Activated naive CD4-positive, alpha-beta T cell treated with Interleukin-2 at 50 U/mL for 16 hours (primary cell): ENCODE measurements at places on chromosomes 3 and 15.

GRCh38 chr15:48683991-48684765 lies 38.7 kb upstream of the FBN1 start:
- no peak for DNase-seq

DNA sequence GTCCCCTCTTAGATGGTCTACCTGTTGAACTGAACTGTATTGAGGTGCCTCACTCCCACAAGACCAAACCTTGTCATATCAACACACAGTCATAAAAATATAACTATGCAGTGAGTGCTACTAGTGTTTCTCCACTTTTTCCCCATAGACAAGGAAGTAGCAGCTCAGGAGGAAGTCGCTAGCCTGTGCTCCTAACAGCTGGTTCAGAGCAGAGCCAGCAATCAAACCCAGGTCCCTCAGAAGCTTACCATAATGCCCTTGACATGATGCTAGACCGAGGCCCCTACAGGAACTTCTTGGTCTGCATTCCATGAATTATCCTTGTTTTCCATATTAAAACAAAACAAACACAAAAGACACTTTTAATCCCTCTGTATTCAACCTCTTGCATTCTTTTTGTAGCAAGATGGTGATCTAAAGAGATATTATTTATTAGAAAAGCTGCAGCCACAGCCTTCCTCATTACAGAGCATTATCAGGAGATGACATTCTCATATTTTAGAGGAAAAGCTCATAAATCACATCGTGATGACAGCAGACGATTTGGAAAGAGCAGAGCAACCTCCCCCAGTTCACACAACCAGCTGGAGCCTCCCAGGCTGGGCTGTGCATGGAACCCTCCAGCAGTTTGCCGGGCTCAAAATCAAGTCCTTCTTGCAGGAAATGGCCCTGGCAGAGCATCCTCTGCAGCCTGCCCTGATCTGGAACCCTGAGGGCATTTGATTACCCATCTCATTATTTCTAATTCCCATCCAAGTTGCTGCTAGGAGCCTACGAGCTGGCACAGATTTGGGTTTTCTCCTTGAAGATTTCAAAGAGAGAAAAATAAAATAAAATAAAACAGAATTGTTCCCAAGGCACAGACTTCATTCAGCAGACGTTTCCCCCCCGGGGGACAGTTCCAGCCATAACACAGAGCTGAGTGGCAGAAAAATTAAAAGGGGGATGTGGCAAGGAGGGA lies 118.8 kb downstream of the SRGAP3 start:
- no peak for DNase-seq

DNA sequence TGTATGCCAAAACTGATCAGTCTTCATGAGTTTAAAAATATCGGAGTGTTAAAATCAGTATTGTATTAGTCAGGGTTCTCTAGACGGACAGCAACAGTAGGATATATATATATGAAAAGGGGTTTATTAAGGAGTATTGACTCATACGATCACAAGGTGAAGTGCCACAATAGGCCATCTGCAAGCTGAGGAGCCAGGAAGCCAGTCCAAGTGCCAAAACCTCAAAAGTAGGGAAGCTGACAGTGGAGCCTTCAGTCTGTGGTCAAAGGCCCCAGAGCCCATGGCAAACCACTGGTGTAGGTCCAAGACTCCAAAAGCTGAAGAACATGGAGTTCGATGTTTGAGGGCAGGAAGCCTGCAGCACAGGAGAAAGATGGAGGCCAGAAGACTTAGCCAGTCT lies 391.0 kb upstream of the CADM2 start:
- no peak for DNase-seq

GRCh38 chr3:8460815-8461456 lies 40.7 kb upstream of the LMCD1 start:
- DNase-seq: no peak

DNA sequence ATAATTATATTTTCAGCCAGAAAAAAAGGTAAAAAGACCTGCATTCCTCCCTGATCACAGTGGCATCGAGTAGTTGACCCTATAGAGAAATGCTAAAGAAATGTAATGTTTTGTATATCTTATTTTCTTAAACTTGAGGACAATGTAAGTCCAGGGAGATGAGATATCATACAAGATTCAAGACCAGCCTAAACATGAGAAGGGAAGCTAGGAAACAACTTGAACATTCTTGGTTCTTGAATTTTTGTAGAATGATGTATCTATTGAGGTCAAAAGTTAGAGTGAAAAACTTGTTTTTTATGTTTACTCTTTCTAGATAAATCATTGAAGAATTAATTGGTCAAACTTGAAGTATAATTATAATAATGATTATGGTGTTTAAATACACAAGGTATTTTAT lies 497.7 kb upstream of the TBL1XR1 start:
- DNase-seq: no peak

GRCh38 chr3:47086071-47086470 lies 77.8 kb downstream of the SETD2 start:
- DNase-seq: no peak

DNA sequence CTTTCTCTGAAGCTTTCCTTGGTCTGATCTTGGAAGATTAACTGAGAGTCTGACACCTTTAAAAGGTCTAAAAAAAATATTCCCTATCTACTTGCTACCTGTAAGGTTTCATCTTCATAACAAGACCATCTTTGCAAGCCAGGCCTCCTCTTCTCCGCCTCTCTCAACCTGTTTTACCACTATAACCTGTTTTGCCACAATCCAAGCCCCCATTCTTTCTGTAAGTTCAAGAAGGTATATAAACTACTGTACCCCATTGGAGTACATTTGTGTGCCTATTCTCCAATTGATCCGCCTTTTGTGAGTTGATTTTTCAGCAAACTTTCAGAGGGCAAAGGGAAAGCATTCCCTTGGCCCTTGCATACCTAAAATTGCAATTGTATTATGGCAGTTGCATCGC lies 319.3 kb upstream of the NECTIN3 start:
- no peak for DNase-seq

DNA sequence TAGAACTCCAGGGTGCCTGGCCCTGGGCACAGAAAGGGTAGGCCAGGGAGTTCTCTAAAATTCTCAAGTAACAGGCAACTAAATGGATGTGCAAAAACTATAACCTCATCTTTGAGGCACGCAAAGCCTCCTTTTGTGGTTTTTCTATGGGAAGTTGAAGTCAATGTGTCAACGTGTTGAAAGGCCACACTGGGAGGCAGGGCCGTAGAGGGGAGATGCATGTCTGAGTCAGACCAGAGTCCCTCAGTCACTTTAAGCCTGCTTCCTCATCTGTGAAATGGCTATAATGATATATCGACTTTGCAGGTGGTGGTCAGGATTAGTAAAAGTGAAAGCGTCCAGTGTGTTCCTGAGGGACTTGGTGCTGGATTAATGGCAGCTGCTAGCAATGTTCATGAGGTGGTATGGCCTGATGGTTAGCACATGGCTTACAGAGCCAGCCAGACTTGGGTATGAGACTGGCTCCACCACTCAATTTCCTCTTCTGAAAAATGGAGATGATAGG lies 17.0 kb downstream of the TGM5 start:
- no peak for DNase-seq

GRCh38 chr3:13215940-13216546 lies 142.8 kb upstream of the IQSEC1 start:
- no peak for DNase-seq

DNA sequence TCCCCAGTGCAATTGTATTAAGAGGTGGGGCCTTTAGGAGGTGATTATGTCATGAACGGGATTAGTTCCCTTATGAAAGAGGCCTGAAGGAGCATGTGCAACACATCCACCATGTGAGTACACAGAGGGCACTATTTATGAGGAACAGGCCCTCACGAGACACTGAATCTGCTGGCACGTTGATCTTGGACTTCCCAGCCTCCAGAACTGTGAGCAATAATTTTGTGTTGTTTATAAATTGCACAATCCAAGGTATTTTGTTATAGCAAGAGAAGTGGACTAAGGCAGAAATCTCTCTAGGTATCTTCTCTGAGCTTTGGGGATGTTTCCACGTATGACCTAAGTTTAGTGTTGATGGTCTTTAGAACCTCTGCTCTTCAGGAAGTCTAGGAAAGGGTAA lies 149.3 kb upstream of the CBLB start:
- no peak for DNase-seq

DNA sequence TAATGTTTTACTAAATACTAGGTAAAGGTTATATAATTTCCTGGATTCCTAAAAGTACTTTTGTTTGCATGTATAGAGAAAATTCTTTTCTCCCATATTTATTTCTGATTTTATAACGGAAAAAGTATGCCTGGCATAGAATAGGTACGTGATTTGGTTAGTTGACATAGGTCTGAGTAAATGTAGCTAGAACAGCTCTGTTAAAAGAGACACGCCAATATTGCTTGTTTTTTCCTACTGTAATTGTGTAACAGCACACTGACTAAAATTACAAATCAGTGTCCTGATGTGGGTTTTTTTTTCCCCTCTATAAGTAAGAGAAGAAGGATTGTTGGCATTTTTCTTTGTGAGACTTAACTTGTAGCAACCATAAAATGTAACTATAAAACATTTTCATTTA lies 26.7 kb downstream of the KLHL24 start:
- DNase-seq: no peak

DNA sequence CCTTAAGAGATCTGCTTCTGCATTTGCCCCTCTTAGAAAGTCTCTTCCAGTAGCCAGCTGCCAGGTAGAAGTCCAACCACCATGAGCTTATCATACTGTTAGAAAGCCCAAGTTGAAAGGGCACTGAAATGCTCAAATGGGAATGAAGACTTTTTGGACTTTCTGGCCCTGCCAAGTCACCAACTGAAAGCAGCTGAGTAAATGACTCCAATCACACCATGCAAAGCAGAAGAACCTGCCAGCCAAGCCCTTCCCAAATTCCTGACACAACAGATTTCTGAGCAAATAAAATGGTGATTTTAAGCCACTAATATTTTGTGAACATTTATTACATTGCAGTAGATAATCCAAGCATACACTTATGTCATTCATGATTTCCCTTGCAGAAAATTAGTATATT lies 2.1 kb upstream of the CMTM8 start:
- DNase-seq: no peak

- no peak for DNase-seq
Observed at GRCh38 chr3:32046102-32046501, 60.3 kb upstream of the GPD1L start.

DNA sequence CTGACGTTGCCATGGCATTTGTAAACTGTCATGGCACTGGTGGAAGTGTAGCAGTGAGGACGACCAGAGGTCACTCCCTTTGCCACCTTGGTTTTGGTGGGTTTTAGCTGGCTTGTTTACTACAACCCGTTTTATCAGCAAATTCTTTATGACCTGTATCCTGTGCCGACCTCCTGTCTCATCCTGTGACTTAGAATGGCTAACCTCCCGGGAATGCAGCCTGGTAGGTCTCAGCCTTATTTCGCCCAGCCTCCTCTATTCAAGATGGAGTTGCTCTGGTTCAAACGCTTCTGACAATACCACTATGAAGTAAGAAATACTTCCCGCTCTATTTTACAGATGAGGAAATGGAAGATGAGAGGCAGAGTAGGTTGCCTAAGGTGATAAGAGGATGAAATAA lies 16.6 kb downstream of the PAQR9 start:
- no peak for DNase-seq

- no peak for DNase-seq
Observed at GRCh38 chr3:102156426-102156825, 278.4 kb upstream of the ZPLD1 start.

DNA sequence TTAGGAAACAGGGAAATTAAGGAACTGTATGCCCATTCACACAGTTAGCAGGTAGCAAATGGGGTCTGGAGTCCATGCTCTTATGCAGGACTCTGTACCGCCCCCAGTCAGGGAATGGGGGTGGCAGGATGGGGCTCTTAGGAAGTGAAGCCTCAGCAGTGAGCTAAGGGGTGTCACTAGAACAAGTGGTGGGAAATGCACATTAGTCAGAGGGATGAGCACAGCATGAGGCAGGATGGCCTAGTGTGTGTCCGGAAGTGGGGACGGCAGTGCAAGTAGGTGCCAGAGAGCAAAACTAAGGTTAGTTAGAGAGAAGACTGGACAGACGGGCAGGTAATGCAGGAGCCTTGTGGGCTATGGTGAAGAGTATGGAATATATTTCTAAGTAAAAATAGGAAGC lies 60.7 kb downstream of the ST3GAL6 start:
- DNase-seq: no peak

DNA sequence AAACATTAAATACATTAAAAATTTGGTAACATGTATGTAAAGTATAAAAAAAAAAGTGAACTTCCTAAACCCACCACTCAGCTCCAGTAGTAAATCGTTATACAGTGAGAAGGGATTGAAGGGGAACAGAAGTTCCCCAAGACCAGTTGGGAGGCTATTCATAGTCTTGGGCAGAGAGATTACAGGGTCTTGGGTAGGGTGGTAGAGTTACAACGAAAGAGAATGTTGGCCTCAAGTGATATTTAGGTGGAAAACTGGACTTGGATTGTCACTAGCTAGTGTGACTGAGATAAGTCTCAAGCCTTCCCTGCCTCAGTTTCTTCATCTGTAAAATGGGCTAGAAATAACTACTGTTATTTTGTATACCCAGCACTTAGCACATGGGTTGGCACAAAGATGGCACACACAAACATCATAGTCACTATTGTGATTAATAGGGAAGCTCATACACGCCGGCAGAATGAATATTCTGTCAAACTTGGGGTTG lies 431 bp upstream of the YEATS2 start:
- DNase-seq: no peak

DNA sequence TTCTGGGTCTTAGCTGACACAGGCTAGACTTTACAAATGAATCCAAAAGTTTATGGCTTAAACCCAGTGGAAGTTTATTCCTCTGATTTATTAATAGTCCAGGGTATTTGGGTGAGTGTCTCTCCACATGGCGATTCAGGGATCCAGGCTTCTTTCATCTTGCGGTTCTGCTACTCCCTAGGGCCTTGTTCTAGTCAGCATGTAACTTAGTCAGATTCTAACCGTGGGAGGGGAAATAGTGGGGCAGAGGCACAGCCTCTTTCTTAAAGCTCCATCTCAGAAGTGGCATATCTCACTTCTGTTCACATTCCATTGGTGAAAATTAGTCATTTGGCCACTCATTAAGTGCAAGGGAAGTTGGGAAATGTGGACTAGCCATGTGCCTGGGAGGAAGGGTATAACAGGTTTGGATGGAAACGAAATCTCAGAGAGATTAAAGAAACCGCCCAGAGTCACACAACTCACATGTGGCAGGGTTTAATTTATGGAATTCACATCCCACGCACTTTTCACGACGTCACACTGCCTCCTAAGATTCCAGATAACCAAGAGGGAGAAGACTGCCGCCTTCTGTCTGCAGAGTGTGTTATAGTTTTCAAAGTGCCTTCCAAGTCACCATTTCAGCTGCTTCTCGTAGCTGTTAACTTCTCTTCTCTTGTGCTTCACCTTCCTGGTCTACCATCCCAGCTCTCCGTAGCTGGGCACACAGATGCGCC lies 11.4 kb upstream of the RASGRF1 start:
- DNase-seq: no peak

DNA sequence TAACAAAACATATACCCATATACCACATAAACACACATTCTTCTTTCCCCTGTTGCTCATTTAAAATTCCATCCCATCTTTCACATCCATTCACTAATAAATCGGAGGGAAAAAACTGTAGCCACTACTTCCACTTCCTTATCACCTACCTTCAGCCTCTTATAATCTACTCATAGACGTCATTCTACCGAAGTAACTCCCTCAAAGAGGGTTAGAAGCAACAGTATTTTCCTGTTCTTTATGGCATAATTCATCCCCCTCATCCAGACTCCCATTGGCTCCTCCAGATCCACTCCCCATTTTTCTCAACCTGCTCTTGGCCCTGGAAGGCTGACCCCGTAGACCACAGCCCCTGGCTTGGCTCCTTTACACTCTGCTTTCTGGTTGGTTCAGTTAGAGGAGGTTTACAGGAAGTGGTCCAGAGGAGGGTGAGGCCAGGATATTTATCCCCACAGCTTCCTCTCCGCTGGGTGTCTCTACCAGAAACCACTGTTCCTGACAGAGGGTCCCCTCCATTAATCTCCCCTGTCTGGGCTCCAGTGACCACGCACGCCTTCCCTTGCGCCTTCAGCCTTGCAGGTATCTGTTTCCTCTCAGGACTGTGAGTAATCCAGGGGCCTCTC lies 46.3 kb downstream of the FMN1 start:
- no peak for DNase-seq
